EL (cell line): ENCODE measurements at places on chromosomes 3 and 15.
A peak's percentile ranks its signal among the peaks of the same experiment; 100 is the strongest.

- DNase-seq: peak; percentile 24
Observed at GRCh38 chr15:67303490-67304363, 49.1 kb downstream of the IQCH start.

GRCh38 chr3:111675846-111676210 is 80.7 kb upstream of the ZBED2 start:
- DNase-seq: no peak

DNA sequence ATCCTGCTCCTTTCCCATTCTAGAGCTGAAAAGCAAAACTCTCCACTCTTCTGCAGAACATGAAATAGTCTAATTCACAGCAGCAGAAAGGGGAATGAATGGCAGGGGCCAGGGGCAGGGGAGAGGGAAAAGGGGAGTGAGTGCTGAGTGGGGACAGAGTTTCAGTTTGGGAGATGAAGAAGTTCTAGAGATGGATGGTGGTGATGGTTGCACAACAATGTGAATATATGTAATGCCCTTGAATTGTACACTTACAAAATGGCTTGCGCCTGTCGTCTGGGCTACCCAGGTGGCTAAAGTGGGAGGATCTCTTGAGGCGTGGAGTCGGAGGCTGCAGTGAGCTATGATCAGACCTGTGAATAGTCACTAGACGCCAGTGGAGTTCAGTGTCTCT is 78.5 kb upstream of the MEF2A start:
- DNase-seq: no peak

GRCh38 chr3:1131166-1131565 is 38.3 kb downstream of the CNTN6 start:
- no peak for DNase-seq

DNA sequence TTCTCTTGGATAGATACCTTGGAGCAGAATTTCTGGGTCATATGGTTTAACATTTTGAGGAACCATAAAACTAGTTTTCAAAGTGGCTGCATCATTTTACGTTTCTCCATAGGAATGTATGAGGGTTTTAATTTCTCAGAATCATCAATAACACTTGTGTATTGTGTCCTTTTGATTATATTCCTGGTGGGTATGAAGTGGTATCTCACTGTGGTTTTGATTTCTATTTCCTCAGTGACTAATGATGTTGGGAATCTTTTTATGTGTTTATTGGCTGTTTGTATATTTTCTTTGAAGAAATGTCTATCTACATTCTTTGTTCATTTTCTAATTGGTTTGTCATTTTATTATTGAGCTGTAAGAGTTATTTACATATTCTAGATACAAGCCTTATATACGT is 28.8 kb downstream of the CDIN1 start:
- DNase-seq: peak; percentile 51
